ENCODE measurements at places on chromosomes 1 and 21.

- no peak for DNase-seq
These were observed 94.1 kb downstream of the GALNT2 start for GRCh38 chr1:230160957-230161771.

GRCh38 chr21:31727181-31727580 lies 4.7 kb downstream of the SCAF4 start:
- DNase-seq: no peak

DNA sequence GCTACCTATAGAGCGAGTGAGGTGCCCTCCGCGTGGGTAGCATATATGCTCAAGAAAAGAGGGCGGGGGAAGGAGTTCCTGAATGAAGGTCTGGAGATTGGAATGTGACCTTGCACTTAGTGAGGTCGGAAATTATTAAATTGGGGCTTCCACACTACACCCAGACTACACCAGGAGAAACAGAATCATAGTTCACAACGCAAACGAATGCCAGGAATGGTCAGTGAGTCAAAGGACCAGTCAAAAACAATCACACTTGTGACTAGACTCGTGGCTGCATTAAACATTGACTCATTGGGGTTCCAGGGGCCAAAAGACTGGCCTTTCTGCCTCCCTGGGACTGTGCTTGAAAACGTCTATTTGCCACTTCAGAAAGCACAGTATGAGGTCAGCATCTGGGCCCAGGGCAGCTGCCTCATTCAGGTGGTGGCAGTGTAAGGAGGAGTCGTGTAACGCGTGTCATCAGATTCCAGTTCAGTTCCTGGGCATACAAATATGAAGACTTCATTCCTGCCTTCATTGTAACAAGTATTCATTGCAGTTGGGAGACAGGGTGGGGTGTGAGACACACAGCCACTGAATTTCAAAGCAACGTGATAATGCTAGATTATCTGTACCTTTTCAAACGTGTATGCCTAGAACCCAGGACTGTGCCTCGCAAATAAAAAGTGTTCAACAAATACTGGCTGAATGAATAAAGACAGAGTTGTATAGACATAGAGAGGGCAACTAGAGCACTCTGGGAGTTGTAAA lies at the start of gene YOD1:
Gene YOD1 (minus strand): TSS at position 18 of the 753 bp plus-strand sequence. CDS start 178 bp downstream, outside the sequence.
- no peak for DNase-seq

DNA sequence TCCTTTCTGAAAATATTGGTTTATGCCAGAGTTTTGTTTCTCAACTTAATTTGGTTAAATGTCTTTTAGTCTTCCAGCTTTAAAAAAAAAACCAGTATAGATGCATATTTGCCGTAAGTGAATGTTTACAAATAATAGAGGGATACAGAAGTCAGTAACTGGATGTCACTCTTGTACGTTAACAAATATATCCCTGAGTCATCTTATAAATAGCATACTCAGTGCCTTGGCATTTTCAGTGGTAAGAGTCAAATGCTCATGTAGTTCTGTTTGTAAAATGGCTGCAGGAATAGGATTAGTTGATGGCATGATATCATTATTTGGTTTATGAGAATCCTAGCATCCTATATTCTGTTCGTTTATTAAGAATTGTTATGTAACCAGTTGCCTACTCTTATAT lies 55.4 kb downstream of the SPEN start:
- DNase-seq: no peak

DNA sequence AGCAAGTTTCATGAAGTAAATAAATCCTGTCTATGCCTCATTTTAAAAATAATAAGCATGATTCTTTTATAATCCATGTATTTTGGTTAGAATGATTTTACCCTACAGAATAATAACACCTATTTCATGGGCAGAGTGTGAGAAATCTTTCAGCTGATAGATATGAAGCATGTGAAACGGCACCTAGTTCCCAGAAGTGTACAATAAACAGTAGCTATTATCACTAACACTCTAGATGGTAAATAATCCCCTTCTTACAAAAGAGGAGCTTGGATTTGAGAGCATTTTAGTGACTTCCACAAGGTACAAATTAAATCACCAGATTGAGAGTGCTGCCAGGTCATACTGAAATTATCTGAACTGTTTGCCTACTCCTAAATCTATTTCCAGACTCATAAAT lies 95.3 kb upstream of the NRIP1 start:
- DNase-seq: no peak

DNA sequence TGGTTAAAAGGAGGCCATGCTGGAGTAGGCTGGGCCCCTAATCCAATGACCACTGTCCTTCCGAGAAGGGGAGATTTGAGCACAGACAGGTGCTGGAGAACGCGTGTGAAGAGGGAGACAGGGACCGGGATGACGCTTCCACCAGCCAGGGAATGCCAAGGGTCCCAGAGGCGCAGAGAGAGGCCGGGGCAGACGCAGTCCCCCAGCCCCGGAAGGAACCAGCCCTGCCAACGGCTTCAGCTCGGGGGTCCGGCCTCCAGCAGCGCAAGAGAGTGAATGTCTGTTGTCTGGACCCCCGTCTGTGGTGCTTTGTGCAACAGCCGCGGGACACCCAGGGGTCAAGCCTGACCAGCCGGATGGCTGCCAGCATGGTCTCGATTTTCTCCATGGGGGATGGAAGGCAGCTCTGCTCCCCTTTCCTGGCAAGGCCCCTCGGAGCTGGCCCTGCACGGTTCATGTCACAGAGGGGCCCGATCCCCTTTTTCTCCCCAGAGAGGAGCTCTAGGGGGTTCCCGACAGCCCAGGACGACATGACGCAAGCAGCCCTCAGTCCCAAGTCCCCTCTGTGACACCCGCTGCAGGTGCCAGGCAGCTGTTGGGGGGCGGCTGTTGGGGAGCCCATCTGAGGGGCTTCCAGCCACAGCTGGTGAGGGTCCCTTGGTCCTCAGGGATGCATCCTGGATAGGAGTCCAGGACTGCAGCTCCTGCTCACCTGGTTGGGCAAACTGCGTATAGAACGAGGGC lies 73.5 kb downstream of the SIK1 start:
- DNase-seq: no peak

DNA sequence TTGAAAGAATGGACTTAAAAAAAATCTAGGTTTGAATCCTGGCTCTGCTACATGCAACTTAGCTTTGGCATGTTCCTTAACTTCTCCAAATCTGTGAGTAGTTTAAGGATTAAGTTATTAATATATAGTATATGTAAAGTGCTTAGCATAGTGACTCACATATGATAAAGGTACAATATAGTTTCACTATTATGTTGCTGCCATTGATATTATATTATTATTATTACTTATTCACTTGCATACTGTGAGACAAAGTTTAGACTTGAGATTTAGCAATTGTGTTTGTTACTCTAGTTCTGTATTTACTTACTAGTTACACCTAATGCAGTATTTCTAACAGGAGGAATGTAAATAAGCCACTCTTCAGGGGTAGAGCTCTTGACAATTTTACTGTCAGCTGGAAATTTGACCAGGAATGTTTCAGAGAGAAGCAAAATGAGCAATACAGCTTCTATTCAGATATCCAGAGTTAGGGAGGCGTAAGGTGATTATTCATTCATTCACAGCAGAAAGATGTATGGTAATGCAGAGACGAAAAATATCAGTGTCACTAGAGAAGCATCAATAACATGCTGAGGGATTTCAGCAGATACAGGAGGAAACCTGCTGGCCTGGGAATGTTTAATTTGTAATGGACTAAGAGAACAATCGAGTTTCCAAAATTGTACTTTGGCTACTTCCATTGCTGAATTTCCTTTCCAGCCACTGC lies 25.5 kb downstream of the RGS7 start:
- DNase-seq: no peak

DNA sequence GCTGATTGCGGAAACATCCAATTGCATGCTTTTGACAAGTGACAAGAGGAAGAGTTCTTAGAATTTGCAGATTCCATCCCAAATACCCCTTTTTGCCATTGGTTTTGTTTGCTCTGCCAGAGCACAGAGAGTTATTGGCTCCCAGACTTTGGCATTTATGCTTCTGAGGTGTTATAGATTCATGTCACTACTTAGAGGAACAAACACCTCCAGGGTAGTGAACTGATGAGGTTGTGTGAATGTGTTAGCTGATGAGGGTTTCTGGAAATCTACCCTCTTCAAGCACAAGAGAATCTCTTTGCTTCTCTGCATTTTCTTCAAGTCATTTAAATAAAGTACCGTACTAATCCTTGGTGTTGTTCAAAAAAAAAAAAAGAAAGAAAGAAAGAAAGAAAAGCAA lies 33.9 kb upstream of the BRINP3 start:
- DNase-seq: no peak

GRCh38 chr1:170853302-170853701 lies 82.0 kb upstream of the MROH9 start:
- DNase-seq: no peak

DNA sequence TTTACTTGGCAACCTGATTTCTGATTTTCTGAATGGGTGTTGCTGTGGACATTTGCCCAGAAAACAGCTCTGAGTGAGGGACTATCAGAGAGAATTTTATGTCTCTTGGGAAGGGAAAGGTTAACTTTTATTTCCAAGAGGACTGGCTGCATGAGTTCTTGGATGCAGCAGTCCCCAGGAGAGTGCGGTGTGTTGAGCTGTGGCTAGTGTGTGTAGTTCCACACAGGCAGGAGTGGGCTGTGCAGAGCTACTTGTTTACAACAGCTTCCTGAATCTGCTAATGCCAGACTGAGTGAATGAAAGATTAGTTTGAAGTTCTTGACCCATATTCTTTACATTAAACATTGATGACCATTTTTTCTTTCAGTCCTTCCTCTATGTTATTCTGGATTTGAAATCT lies 41.0 kb upstream of the APOBEC4 start:
- no peak for DNase-seq

GRCh38 chr1:978069-978834 lies 3.6 kb downstream of the PERM1 start:
- no peak for DNase-seq

GRCh38 chr1:226640321-226641136 lies 92.0 kb downstream of the STUM start:
- DNase-seq: no peak

GRCh38 chr1:67559222-67559700 lies 125.7 kb upstream of the GADD45A start:
- no peak for DNase-seq

DNA sequence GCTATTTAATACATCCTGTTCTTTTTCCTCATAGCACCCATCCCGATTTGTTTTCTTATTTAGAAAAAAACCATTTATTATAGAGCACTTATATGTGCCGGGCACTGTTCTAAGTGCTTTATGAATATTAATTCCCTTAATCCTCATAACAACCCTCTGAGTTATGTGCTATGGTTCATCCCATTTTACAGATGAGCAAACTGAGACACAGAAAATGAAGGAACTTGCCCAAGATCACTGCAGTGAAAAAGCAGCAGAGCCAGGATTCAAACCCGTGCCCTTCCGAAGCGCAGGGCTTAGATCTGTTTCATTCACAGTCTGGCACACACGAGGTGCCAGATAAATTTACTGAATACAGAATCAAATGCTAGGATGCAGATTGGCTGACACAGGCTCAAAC lies 85.1 kb upstream of the ZC3H12A start:
- no peak for DNase-seq

DNA sequence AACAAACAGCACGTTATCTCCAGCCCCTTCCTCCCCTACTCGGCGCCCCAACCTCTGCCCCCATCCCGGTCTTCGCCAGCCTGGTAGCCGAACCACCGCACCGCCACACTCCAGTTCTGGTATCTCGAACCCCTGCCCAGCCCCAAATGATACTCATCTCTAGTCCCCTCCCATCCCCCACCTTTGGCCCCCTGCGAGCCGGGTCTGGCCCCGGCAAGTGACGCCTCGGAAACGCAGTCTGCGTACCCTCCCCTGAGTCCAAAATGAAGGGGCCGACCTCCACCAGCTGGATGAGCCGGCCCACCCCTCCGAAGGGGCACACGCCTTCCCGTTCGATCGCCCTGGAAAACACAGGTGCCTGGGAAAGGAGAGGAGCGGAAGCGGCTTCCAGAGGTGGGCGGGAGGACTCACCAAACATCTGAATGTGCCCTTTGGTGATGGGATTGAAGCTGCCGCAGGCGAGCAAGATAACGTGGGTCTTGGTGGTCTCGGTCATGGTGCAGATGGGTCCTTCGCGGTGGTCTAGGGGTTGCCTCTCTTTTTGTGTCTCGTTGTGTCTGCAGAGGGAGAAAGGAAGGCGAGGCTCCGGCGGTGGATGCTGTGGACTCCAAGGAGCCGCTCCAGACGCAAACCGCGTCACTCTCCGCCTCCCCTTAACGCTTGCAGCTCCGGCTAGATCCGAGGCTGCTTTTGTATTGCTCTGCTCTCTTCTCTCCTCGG lies at the start of gene NMNAT2:
Gene NMNAT2 (minus strand): TSS at position 609 of the 720 bp plus-strand sequence. CDS start 113 bp downstream, at position 496.
- DNase-seq: no peak

GRCh38 chr1:3710251-3710650 lies 42.0 kb upstream of the CCDC27 start:
- no peak for DNase-seq

DNA sequence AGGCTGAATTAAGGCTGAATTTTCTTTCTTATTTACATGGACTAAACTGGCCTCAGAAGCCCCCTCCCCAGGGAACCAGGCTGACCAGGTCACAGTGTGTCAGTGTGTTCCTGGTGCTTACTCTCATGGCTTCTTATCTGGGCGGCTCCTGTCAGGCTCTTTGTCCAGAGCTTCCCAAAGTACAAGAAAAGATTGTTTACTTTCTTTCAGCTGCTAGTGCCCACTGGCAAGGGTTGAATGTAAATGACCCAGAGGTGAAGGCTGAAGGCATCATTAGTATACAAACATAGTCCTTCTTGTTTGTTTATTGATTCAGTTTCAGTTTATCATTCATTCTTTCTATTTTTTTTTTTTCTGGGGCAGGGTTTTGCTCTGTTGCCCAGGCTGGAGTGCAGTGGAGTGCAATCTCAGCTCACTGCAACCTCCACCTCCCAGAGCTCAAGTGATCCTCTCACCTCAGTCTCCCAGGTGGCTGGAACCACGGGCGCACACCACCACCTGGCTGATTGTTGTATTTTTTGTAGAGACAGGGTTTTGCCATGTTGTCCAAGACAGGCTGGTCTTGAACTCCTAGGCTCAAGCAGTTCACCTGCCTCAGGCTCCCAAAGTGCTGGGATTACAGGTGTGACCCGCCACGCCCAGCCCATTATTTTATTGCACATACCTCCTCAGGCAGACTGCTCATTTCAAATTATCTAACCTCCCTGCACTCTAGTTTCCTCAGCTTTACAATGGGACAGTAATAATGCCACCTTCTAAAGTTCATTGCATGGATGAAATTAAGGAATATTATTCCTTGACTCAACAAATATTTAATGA lies 9.8 kb upstream of the KDM4A start:
- DNase-seq: no peak

- no peak for DNase-seq
These were observed 34.8 kb upstream of the CACYBP start for GRCh38 chr1:174964972-174965361.

- DNase-seq: no peak
These were observed 34.4 kb upstream of the NRDC start for GRCh38 chr1:51912881-51913280.
